ENCODE measurements at places on chromosomes 1 and 21.

DNA sequence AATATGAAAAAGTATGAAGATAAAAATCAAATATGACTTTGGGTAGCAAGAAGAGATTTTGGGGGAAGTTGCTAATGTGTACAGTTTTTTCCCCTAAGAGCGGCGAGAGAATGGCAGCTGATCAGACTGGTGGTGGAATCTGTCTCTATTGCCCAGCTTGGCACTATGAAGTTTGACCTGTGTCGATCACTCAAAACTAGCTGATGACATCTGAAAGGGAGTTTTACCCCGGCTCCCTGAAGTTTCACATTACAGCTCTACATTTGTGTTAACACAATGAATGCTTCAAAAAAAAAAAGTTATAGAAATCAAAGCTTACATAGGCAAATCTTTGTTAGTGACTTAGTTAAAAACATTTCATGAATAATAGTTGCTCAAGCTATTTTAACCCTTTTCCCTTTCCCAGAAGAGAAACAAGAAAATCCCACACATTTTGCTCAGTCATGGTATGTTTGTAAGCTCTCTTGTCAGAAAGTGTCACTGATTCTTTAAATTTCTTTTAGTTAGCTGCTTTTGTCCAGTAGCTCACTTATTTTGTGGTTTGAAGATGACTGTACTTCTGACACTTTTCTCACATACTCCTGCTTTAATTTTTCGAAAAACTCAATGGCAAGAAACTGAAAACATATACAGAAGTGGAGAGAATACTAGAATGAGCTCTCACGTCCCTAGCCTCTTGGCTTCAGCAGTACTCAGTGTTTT lies 41.3 kb downstream of the DYRK1A start:
- peaks cover 23% of the 10 kb centered on the region for H3K36me3 ChIP-seq
- H3K27me3 ChIP-seq, result no peaks in the 10 kb centered on the region
- H3K4me3 ChIP-seq, result peak overlapping the region; percentile 55
- DNase-seq, result no peak
- H3K4me1 ChIP-seq, result peaks cover 64% of the 10 kb centered on the region

DNA sequence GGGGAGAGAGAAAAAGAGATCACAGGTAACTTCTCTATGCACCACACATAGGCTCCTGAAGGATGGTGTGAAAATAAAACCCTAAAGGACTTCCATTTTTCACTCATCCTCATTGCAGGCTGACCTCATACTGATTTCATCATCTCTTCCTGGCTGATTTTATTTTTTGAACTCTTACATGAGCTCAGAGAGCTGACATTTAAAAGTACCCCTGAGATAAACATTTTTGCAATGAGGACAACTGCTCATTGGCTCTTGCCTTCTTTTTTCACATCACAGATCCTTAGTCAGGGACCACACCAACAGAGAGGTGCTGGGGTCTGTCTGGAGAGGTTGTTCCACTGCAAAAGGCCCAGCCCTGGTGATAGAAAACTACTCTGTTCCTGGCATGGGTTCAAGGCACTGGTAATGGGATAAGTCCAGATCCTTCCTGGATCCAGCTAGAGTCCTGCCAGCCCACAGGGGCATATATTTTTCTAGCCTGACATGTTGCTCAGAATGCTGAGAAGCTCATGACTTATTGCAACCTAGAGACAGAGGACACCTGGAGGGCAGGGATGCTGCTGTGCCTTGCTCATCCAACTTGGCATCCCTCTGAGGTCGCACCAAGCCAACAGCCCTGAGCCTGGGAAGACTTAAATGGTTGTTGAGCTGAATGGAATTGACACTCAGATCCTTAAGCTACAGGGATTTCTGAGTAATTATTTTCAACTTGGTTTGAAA lies 360.0 kb downstream of the HHAT start:
- no peak overlapping the region for H3K4me3 ChIP-seq
- no peak overlapping the region for H3K27ac ChIP-seq
- DNase-seq, result no peak
- no peaks in the 10 kb centered on the region for H3K27me3 ChIP-seq
- H3K36me3 ChIP-seq, result peaks cover 4% of the 10 kb centered on the region

DNA sequence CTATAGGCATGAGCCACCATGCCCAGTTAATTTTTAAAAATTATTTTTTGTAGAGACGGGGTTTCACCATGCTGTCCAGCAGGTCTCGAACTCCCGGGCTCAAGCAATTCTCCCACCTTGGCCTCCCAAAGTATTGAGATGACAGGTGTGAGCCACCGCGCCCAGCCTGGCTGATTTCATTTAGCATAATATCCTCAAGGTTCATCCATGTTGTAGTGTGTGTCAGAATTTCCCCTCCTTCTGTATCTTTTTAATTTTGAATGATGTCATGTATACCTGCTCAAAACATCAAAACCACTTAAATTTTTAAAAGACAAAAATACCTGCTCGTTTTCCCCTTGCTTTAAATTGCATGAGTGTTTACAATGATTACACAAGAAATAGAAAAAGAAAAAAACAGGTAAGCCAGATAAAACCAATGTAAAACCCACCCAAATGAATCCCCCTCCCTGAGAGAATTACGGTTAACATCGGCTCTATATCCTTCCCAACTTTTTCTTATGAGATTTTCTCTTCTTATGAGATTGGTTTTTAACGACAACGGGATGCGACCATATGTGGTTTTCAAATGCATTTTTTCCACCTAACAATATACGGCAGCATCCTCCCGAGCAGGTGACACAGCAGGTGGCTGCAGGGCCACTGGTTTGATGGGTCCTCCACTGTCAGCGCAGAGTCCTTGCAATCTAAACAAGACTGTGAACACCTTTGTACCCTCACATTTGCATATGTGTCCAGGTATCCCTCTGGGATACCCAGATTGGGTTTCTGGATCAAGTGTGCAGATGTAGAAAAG lies 22.1 kb downstream of the IFFO2 start:
- H3K36me3 ChIP-seq, result peaks cover 94% of the 10 kb centered on the region
- peak overlapping the region; percentile 11 for H3K4me3 ChIP-seq
- H3K27ac ChIP-seq, result peak overlapping the region; percentile 82
- H3K4me1 ChIP-seq, result peaks cover 77% of the 10 kb centered on the region

GRCh38 chr1:35287807-35288640 lies 19.5 kb downstream of the ZMYM4 start:
- H3K4me1 ChIP-seq, result peaks cover 22% of the 10 kb centered on the region
- no peak for DNase-seq
- H3K27ac ChIP-seq, result no peak overlapping the region

DNA sequence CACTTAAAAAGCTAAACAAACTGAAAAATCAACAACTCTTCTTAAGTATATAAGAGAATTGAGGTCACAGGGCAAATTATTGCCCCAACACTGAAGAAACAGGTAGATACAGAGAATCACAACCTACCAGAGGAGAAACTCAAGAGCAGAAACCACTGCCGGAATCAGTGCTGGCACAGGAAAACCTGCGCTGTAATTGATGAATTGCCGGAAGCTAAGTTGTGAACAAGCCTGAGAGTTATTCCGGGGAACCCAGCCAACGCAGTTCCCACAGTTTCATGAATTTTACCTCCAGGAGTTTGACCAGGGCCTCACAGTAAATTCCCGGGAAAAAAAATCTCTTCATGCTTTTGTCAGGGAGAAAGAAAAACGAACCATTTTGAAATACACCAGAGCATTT lies 657.1 kb upstream of the BRINP3 start:
- DNase-seq, result no peak
- H3K36me3 ChIP-seq, result no peaks in the 10 kb centered on the region
- no peak overlapping the region for H3K4me3 ChIP-seq
- H3K27ac ChIP-seq, result no peak overlapping the region
- no peaks in the 10 kb centered on the region for H3K27me3 ChIP-seq

DNA sequence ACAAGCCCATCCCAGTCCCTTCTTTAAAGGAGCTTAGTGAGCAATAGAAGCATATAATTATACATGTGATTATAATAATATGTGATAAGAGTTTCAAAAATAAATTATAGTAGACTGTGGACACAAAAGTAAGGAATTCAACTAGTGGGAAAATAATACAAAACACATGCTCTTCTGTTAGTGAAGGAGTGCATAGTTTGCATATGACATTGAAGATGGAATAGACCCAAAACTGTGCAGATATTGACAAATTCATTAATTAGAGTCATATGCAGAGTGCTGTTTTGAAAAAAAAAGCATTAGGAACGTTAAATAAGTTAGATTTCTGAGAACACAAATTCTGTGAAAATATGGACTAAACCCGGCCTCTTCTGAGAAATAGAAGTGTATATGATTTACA lies 278.8 kb downstream of the ASTN1 start:
- no peak for DNase-seq
- no peaks in the 10 kb centered on the region for H3K36me3 ChIP-seq
- H3K4me3 ChIP-seq, result no peak overlapping the region
- no peaks in the 10 kb centered on the region for H3K4me1 ChIP-seq
- no peaks in the 10 kb centered on the region for H3K27me3 ChIP-seq

- H3K27ac ChIP-seq, result no peak overlapping the region
- peaks cover 35% of the 10 kb centered on the region for H3K27me3 ChIP-seq
- no peaks in the 10 kb centered on the region for H3K36me3 ChIP-seq
- DNase-seq, result no peak
Measured at GRCh38 chr1:37234941-37235418, 200.7 kb upstream of the GRIK3 start.

GRCh38 chr1:93468662-93469061 lies 20.7 kb downstream of the FNBP1L start:
- DNase-seq, result no peak
- no peak overlapping the region for H3K27ac ChIP-seq
- no peak overlapping the region for H3K4me3 ChIP-seq
- no peaks in the 10 kb centered on the region for H3K36me3 ChIP-seq
- peaks cover 55% of the 10 kb centered on the region for H3K27me3 ChIP-seq
- no peaks in the 10 kb centered on the region for H3K4me1 ChIP-seq

DNA sequence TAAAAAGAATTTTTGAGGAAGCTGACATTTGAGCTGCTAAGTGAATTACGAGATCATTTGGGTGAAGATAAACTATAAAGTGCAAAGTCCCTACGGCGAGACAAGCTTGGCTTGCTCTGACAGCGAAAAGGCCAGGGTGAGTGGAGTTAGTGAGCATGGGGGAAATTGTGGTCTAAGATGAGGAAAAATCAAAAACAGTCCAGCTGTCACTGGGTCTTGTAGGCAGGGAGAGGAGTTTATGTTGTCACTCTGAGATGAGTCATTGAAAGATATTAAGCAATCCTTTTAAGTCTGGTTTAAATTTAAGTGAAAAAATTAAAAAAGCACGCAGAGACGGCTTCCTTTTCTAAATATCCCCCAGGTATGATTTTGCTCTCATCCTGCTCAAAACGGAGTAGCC lies 601.9 kb downstream of the MRPL39 start:
- DNase-seq, result no peak
- no peaks in the 10 kb centered on the region for H3K36me3 ChIP-seq
- no peaks in the 10 kb centered on the region for H3K4me1 ChIP-seq
- no peaks in the 10 kb centered on the region for H3K27me3 ChIP-seq
- no peak overlapping the region for H3K27ac ChIP-seq
- H3K4me3 ChIP-seq, result no peak overlapping the region

DNA sequence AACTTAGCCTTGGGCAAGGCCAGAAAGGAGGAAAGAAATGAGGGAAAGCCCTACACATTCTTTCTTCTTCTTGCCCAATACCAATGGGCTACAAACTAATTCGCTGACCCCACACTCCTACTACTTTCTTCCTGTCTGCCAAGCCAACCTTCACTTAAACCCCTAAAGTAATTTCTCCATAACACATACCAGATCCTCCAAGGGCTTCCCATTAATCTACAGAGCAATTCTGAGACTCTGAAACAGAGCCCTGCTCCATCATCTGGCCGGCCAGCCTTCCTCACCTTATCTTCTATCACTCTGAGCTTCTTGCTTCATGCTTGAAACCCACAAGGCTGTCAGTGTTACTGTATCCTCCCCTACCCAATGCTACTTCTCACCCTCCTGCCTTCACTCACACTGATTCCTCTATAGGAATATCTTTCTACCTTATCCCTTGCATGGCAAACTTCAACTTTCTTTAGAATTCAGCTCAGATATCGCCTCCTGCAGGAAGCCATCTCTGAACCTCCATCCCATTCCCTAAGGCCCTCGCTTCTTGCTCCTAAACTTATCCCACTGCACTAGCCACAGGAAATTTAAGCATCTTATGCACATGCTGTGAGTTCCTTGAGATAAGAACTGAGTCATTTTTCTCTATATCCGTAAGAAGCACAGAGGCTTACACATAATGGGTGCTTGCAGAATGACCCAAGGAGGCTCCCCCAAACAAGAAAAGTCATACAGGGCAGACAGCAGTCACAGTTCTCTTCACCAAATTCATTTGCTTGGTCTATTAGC lies 81.9 kb downstream of the JAK1 start:
- H3K4me1 ChIP-seq, result peaks cover 50% of the 10 kb centered on the region
- H3K4me3 ChIP-seq, result peak overlapping the region; percentile 9
- H3K36me3 ChIP-seq, result peaks cover 36% of the 10 kb centered on the region
- peak overlapping the region; percentile 0 for H3K27ac ChIP-seq
- no peak for DNase-seq

DNA sequence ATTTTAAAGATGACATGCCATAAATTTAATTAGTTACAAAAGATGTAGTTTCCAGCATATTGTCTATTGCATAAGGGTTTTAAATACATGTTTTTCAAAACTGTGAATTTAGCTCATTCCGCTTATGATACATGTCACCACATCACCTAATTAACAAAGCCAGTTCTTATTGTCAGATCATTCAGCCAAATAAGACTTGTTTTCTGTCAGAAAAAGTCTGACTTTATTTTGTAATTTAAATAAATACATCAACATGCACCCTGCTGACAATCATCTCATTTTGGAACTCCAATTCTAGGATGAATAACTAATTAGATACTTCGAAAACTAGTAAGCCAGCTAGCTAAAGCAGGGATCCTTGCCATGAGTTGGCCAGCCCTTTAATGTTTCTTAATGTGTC lies 110.9 kb upstream of the APP start:
- H3K36me3 ChIP-seq, result no peaks in the 10 kb centered on the region
- no peak for DNase-seq
- no peaks in the 10 kb centered on the region for H3K4me1 ChIP-seq
- no peaks in the 10 kb centered on the region for H3K27me3 ChIP-seq
- no peak overlapping the region for H3K4me3 ChIP-seq
- H3K27ac ChIP-seq, result no peak overlapping the region

- H3K27me3 ChIP-seq, result no peaks in the 10 kb centered on the region
- no peak overlapping the region for H3K4me3 ChIP-seq
- no peaks in the 10 kb centered on the region for H3K36me3 ChIP-seq
- H3K27ac ChIP-seq, result no peak overlapping the region
- DNase-seq, result no peak
- no peaks in the 10 kb centered on the region for H3K4me1 ChIP-seq
Measured at GRCh38 chr1:223022641-223023473, 120.2 kb downstream of the TLR5 start.
